ENCODE measurements at places on chromosomes 6 and 20. TPM values are rescaled to one million over a fixed set of nuclear protein-coding genes. Genes with fewer than 3 reads are reported as not detected.

The VSTM2L gene
- not detected for total RNA-seq

The ENPP1 gene
- total RNA-seq, result 0.47 TPM

The FNDC1 gene
- total RNA-seq, result not detected

The FRK gene
- 0.02 TPM for total RNA-seq

The TBX18 gene
- total RNA-seq, result not detected

The IL17F gene
- total RNA-seq, result not detected
